Activated CD4-positive, alpha-beta T cell treated with anti-CD3 and anti-CD28 coated beads for 36 hours (primary cell): ENCODE measurements at places on chromosomes 12 and 14.

DNA sequence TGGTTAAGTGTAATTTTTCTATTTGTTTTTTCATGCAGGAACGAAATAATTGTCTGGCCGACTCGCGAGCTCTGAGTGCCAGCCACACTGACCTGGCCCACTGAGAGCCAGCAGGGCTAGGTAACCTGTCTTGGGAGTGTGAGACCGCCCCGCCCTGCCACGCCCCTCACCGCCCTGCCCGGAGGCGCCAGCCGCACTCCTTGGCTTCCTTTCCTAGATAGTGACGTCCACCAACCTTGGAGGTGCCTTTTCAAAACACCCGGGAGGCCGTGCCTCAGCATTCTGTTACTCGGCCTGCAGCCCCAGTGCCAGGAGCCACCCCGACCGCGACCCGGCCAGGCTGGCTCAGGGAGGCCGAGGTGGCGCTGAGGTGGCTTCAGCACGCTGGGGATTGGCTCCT lies 21.7 kb downstream of the XRCC3 start:
- DNase-seq, result no peak

DNA sequence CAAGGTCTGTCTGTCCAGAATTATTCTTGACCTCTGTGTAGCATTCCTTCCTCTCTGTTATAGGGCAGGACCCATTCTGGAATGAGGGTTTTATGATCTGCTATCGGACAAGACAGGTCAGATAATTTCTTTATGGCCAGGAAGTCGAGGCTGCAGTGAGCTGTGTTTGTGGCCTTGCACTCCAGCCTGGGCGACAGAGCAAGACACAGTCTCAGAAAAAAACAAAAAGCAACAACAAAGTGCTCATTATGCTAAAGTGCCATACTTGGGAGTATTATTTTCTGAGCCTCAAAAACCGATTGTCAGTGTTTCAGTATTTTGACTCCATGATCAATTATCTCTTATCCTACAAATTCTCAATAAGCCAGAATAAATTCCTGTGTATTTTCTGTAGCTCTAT lies 4.1 kb downstream of the CIPC start:
- DNase-seq, result no peak

GRCh38 chr12:29309320-29309902 lies 71.6 kb downstream of the ERGIC2 start:
- no peak for DNase-seq

GRCh38 chr14:92747701-92748258 lies 647 bp downstream of the LGMN start:
- no peak for DNase-seq

GRCh38 chr14:95255487-95255886 lies 64.2 kb downstream of the CLMN start:
- DNase-seq, result peak; percentile 18

GRCh38 chr12:79438480-79439174 lies 252.1 kb downstream of the PAWR start:
- no peak for DNase-seq

DNA sequence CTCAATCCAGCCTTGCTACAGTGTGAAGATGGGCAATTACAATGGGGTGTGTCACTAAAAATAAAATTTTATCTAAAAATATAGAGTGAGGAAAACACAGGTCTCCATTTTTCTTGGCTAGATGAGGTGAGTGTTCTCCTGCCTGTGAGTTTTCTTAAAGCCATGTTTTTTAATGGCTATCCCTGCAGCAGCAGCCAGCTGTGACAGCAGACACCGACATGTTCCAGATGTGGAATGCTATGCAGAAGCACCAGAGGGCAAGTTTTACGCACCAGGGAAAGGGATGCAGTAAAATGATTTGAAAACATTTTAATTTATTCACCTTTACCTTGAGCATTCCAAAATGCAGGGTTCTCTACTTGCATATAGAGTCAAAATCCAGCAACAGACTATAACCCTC lies 577.0 kb upstream of the STXBP6 start:
- no peak for DNase-seq

DNA sequence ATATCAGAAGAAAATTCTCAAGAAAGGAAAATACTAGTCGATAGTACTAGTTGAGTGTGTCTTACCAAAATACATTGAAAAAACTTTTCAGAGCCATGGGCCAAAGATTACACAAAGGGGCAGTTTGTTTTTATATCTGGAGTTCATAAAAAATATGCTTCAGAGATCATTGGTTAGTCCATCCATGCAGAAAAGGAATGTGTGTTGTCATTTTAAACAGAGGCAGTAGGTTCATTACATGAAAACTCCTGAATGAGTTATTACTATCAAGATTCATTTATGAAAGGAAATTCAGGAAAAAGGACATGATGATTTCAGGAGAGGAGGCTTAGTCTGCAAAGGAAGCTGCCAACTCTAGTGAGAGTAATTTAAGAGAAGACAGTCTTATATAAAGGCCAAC lies 354.8 kb downstream of the AEBP2 start:
- DNase-seq, result no peak

DNA sequence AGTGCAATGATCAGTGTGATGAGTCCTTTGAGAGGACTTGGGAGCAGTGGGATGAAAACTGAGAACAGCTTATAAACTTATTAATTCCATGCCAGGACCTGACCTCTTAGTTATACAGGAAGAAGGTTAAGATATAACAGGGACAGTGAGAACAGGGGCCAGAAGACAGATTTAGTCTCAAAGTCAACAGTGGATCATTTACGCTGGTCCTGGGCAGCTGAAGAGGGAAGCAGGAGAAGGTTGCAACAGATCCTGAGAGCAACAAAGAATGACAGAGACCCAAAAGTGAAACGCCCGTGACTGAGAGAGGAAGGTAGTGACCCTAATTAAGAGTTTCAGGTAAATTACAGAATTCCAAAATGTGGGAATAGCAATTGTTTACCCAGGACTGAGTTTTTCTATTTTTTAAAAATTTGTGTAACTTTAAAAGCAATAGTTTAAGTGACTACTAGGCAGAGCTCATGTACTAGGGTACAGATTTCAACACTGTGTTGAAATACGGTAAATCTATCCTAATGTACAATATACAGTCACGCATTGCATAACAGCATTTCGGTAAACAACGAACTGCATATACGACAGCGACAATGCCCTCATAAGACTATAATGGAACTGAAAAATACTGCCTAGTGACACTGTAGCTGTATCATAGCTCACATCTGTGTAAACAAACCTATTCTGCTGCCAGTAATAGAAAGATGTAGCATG lies 77.7 kb upstream of the GNPNAT1 start:
- no peak for DNase-seq
